ENCODE measurements at places on chromosomes 2 and 18.

- DNase-seq, result no peak
Measured at GRCh38 chr18:68707646-68708045, 7.3 kb downstream of the TMX3 start.

DNA sequence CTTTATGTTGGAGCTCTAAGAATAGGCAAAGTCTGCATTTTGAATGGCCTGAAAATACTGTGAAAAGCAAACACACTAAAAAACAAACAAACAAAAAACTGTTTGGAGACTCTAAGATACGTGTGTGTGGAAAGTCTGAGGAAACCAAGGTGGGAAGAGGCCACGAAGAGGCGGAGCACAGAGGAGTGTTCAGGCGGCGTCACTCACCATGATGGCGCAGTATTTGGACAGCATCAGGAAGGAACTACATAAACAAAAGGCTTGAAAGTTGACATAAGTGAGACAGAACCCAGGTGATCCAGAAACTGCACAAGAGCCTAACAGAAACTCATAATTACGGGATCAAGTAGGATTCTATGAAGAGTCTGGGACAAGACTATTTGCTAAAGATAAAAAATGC, 50.8 kb upstream of the SOS1 start:
- no peak for DNase-seq

DNA sequence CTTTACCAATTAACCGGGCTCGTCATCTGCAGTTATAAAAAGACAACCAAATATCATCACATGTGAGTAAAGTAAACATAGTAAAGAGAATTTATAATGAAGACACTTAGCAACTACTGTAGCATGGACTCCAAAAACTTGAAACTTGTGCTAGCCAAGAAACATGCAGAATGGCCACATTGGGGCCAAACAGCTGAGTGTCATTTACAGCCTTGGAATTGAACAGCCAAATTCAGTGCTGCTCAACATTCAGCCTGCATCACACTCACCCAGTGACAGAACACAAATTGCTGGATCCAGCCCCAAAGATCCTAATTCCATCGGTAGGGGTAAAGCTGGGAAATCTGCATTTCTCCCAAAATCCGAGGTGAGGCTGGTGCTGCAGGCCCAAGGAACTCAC, 224.8 kb upstream of the GYPC start:
- no peak for DNase-seq

- DNase-seq, result no peak
Measured at GRCh38 chr2:239043326-239043725, 195.4 kb downstream of the TWIST2 start.

DNA sequence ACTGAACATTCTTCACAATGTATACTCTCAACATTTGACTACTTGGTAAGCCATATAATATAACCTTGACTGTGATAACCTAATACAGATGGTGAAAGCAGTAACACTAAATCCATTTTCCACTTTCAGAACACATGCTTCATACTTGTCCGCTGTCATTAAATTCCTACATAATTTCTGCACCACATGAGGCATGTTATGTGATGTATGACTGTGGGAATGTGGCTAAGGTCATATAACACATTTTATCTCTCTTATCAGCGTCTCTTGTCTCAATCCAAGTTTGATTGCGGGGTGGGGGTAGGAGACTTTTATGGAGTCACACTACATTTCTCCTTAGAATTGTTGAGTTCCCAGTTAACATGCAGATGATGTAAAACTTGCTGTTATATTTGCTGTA, 110.9 kb downstream of the MTCL1 start:
- no peak for DNase-seq

DNA sequence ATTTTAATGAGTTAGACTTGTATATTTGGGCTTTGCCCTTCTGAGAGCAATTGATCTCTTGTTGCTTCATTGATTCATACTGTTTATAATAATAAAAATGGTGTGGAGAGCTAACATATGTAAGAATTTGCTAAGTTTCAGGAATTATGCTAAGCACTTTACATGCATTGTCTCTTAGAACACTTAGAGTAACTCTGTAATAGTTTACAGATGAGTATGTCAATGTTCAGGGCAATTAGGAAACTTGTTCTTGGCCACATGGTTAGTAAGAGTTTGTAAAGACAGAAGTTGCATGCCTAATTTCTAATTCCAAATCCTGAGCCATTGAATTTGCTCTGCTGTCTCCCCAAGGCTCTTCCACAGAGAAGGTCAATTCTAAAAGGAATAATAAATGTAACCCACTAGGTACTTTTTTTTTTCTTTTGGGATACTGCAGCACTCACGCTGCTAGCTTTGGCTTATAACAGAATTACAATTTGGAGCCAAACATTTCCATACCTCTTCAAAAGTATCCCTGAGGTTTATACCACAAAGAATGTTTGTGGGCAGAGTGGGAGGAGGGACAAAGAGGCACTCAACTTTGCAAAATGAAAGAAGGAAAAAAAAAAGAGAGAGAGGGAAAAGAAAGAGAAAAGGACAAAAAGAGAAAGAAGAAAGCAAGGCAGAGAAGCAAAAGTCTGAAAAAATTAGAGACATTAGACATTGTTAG, 232.4 kb downstream of the CALCRL start:
- no peak for DNase-seq

DNA sequence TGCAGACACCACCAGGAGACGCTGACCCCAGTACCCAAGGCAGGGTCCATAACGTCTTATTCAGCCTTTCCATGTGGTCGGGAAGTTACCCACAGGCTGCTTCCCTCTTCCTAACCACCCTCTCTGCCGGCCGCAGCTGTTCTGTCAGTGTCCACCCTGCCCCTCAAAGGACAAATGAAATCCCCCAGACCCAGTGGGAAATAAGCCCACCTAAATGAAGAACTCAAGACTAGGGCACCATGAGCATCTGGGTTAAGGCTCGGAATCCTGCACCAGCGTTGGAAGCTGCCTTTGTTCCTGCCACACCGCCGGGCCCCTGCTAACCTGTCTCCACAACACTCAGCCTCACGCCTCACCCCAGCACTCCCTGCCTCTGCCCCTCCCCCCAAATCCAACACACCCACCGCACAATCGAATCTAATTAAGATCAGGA, 21.7 kb downstream of the BCL11A start:
- DNase-seq, result no peak

DNA sequence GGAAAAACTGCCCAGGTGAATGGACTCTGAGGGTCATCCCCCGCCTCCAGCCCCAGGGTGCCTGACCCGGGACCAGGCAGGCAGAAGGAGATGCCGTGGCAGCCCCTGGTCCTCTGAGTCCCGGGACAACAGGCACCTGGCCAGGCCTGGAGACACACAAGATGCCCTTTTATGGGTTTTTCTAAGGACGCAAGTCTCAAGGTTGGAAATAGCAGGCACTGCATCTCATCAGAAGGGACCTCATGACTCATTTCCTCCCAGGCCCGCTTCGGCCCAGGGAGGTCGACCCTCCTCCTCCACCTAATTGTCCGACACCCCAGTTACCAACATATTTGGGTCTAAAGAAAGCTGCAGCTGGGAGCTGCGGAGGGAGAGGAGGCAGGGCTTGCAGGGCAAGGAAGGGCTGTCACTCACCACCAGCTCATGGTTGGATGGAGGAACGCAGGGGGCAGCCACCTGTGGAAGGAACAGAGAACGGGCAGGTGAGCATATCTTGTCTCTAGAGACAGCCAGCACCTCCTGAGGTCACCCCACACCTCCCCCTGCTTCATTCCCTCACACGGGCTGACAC, 82.9 kb downstream of the TNS1 start:
- DNase-seq, result no peak

DNA sequence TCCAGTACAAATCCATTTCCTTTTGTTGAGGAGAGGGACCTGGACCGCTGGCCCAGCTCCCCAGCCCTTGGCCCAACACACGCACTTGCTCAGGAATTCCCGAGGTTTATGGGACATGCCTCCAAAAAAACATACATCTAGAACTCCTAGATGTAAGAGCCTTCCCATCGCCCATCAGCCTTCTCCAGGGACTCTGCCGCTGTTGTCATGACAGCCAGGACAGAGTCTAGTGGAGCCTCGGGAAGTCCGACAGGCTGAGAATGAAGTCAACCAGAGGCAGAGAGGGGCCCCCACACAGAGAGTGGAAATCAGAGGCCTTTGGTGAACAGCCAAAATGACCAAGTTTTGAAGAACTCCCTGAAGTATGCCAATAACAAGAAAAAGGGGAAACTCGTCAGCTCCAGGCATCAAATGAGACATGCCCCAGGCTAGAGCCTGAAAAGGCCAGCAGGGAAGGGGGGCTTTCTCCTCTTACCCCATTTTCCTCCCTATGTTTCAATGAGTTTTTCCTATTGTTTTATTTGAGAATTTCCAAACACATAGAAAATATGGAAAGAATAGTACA, 43.2 kb upstream of the CAB39 start:
- no peak for DNase-seq

DNA sequence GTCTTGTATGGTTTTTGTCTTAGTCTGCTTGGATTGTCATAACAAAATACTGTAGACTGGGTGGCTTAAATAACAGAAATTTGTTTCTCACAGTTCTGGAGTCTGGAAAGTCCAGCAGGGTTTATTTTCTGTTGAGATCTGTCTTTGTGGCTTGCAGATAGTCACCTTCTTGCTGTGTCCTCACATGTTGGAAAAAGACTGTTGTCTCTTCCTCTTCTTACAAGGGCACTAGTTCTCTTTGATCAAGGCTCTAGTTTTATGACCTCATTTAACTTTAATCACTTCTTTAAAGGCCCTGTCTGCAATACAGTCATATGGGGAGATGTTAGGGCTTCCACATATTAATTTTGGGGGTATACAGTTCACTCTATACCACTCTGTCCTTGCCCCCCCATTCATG, 56.5 kb downstream of the NBEAL1 start:
- DNase-seq, result no peak

DNA sequence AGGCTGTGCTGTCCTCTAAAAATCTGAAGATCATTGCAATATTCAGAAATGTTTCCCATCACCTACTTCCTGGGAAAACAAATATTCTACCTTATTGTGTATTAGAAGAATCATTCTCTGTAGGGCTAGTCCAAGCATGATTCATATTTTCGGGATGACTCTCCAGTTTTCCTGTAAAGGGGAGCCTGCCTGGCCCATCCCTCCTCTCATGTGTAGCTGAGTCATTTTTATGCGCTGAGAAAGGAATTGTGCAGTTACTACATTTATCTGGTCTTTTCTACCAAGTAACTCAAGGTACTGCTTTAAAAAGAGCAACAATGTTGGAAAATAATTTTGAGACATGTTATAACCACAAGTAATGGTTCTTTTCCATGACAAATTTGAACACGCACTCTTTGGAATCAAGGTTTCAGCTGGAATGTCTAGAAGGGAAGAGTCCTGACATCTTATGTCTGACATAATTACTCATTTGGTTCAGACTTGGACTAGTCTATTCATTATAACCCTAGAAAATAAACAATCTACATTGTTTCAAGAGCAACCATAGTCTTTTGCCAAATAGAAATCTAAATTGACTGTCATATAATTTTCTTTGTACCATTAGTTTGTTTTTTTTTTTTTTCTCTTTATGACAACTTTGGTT, 6.6 kb downstream of the DSG3 start:
- no peak for DNase-seq

- DNase-seq, result no peak
Measured at GRCh38 chr18:4207383-4207985, 247.6 kb downstream of the DLGAP1 start.

DNA sequence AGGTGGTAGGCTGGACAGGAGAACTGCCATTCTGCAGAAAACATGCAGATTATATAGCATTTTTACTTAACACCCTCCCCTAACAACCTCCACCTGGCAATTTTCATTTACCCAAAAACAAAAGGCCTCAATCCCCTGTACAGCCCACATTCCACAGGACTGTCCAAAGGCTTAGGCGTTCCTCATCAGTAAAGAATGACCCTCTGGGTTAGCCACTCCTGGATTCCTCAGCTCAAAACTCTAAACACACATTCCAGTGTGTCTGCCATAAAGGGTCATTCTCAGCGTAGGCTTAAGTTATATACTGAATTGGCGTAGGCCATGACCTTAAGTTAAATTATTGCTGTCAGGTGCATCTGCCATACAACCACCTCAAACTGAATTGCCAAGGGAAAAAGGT, 261.8 kb upstream of the CHAC2 start:
- DNase-seq, result no peak

GRCh38 chr2:64516651-64517510, 7.2 kb upstream of the AFTPH start:
- no peak for DNase-seq

- DNase-seq, result no peak
Measured at GRCh38 chr2:18154812-18155211, 276.3 kb downstream of the KCNS3 start.

DNA sequence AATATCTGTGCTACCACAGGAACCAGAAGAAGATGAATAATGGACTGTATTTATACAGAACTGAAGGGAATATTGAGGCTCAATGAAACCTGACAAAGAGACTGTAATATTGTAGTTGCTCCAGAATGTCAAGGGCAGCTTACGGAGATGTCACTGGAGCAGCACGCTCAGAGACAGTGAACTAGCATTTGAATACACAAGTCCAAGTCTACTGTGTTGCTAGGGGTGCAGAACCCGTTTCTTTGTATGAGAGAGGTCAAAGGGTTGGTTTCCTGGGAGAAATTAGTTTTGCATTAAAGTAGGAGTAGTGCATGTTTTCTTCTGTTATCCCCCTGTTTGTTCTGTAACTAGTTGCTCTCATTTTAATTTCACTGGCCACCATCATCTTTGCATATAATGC, 1399.9 kb downstream of the DPP10 start:
- DNase-seq, result no peak

GRCh38 chr2:80651435-80651834, 346.9 kb upstream of the LRRTM1 start:
- no peak for DNase-seq

DNA sequence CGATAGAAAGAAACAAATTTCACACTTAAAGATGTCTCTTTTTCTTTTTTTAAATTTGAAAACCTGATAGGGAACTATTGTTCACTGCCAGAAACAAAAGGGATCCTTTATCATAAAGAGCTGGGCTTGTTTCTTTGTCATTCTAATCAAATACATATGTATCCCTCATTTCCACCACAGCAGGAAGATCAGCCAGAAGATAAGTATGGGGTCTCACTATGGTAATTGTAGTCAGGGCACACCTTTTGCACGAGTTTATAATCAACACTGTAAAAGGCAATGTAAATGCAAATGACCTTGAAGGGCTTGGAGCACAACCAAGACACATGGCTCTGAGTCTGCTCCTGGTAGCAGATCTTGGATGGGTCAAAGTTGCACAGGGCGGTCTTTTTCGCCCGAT, 109.5 kb downstream of the NXPH2 start:
- DNase-seq, result no peak
